ENCODE measurements at places on chromosomes 16 and 17.

- DNase-seq: no peak
Measured at GRCh38 chr16:4687946-4688673, 5.3 kb upstream of the NUDT16L1 start.

DNA sequence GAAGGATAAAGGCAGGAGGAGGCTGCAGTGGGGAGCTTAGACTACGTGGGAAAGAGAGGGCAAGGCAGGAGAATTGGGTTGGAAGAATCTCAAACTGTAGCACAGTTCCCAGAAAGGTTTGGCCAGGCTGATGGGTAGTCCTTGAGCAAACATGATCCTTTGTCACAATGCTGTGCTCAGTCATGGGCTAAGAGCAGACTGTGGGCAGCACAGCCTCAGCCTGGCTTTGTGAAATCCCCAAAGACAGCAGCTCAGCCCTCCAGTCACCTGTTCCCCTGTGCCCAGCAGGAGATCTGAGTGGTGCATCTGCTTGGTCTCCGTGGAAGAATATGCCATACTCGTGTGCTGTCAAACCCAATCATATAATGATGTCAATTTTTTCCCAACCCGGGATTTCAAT lies 10.6 kb upstream of the ENGASE start:
- DNase-seq: no peak

DNA sequence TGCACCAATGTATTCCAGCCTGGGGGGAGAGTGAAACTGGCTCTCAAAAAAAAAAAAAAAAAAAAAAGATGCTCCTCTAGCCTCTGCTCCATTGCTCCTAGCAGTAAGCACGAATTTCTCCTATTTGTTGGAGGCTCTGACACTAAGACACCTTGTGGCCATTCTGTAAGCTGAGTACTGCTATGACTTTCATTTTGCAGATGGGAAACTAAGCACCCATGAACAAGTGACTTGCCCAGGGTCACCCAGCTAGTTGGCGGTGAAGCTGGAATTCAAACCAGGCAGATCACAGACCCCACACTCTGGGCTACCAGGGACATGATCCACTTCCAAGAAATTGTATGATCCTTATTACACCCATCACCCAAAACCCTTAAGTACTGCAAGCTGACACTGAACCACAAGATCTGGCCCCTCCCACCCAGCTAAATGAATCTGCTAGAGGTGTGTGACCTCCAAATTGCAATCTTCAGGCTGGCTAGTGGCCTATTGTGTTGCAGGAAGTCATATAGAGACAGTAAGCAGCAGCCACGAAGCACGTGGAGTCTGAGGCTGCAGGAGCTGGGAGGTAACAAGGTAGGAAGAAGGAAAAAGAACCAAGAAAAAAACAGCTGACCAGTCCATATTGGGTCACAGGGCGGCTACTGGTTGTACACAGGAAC lies 209.4 kb downstream of the XYLT1 start:
- no peak for DNase-seq

- DNase-seq: no peak
Measured at GRCh38 chr17:68614718-68615117, 13.6 kb upstream of the FAM20A start.

DNA sequence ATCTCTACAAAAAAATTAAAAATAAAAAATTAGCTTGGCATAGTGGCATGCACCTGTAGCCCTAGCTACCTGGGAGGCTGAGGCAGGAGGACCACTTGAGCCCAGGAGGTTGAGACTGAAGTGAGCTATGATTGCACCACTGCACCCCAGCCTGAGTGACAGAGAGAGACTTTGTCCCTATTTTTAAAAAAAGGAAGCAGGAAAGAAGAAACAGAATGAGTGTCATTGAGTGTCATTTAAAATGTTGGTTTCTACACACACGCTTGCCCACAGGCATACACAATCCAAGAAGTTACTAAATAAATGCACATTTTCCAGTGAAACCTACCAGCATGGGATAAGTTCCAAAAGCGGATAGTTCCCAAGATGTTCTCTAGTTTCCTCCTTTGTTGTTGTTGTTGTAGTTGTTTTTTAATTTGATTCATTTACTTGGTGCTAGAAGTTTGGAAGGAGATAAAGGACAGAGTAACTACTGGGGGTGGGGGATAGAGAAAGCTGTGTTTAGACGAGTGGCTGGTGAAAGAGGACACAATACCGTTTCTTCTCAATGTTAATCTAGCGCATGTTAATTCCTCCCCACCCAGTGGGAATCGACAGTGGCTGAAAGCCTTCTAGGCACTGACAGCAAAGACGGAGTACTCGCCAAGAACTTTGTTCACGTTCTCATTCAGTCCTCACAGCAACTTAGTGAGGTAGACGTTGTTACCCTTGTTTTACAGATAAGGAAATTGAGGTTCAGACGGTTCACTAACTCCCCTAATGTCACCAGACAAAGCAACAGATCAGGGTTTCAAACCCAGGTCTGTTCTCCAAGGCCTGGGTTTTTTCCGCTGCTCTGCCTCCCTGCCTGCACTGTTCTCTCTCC lies 17.3 kb downstream of the MRPS23 start:
- no peak for DNase-seq

GRCh38 chr16:85178006-85178591 lies 65.8 kb upstream of the CIBAR2 start:
- no peak for DNase-seq

GRCh38 chr16:52113533-52114183 lies 433.3 kb downstream of the TOX3 start:
- DNase-seq: no peak

GRCh38 chr17:8994319-8994718 lies 27.0 kb upstream of the NTN1 start:
- peak; percentile 43 for DNase-seq

GRCh38 chr16:68707340-68708152 lies 29.5 kb upstream of the CDH1 start:
- DNase-seq: no peak

DNA sequence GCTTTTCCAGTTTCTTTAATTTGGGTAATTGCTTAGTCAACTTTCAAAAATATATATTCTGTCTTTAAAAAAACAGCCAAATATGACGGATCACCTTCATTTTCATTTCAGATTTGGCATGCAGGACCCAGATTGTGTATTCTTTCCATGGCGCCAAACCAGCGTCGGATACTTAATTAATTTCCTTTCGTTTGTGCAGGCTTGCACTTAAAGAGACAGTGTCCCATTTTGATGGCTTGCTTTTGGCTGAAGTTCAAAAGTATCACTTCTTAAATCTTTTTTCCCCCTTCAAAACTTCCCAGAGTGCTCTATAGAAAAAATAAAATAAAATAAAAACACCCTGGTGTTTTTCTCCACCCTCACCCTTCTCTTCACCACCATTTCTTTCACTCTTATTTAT lies 394.5 kb upstream of the SOX9 start:
- no peak for DNase-seq

DNA sequence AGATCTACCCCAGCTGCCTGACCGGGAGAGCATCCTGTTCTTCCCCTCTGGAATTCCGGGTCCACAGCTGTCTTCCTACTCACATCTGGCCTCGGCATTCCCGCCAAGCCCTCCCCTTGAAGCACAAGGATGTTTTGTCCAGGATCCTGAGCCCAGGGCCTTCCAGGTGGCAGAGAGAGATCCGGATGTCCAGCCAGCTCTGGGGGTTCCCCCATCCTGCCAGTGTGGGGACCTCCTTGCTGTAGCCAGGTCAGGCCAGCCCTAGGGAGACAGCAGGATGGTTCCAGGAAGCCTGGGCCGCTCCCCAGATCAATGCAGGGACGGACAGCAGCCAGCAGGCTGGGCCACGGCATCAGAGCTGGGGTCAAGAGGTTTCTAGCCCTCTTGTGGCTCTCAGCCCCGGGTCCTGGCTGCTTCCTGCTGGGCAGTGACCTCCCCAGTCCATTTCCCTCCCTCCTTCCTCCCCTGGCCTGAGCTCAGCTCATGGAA lies 55.3 kb downstream of the SOCS3 start:
- DNase-seq: no peak

DNA sequence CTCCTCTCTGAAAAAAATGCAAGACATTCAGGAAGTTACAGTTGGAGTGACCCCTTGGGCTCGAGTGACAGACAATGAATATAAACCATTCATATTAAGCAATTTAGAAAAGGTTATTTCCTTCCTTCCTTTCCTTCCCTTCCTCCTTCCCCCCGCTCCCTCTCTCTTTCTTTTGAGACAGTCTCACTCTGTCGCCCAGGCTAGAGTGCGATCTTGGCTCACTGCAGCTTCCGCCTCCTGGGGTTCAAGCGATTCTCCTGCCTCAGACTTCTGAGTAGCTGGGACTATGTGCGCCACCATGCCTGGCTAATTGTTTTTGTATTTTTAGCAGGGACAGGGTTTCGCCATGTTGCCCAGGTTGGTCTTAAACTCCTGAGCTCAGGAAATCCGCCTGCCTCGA lies 13.2 kb downstream of the PSMD12 start:
- no peak for DNase-seq

DNA sequence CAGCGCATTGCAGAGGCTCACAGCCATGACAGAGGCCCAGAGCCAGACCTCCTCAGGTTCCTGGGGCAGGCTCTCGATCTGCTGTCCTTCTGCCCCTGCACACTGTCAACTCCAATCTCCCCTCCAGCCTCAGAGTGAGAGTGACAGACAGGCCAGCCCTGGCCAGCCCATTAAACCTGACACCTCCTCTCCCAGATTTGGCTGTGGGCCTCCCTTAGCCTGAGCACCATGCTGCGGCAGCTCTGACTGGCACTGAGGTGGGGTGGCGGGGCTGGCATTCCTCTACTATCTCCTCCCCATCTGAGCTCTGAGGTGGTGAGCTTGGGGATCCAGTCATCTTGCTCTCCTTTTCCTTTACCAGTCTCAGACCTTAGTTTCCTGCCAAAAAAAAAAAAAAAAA lies 15.5 kb upstream of the C1QL1 start:
- no peak for DNase-seq

- no peak for DNase-seq
Measured at GRCh38 chr16:77946823-77947222, 75.5 kb upstream of the CLEC3A start.

DNA sequence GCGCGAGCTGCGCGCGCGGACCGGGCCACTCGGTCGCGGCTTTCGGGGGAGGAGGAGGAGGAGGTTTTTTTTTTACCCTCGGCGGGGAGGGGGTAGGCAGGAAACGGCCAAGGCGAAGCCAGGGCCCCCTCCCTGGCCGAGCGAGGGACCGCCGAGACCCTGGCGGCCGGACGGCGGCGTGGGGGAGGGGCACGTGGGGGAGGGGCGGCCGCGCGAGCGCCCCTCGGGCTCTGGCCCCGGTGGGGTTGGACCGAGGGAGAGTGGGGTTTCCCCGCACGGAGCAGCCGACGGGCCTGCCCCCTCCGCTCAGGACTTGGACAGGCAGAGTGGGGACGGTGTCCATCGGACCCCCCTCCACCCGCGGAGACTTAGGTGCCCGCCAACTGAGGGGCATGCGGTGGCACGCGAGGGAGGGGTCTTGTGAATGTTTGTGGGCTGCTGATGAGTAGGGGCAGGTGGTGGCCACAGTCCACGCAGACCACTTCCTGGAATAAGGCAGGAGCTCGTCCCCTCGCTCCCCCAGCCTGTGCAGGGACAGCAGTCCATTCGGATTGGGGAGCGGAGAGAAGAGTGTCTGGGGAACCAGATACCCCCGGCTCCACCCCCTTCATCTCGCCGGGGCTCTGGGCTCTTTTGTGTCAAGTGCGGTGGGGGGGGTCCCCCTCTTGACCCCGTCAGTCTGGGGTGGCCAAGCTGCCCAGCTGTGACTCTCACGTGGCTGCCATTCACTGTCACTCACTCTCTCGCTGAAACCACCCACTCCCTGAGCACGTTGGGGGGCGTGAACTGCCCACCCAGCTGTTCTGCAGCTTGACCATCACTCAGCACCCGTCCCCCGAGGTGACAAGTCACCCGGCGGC lies 3.0 kb upstream of the CHD3 start:
- DNase-seq: no peak

GRCh38 chr16:81449899-81450608 lies 5.4 kb downstream of the CMIP start:
- DNase-seq: no peak

DNA sequence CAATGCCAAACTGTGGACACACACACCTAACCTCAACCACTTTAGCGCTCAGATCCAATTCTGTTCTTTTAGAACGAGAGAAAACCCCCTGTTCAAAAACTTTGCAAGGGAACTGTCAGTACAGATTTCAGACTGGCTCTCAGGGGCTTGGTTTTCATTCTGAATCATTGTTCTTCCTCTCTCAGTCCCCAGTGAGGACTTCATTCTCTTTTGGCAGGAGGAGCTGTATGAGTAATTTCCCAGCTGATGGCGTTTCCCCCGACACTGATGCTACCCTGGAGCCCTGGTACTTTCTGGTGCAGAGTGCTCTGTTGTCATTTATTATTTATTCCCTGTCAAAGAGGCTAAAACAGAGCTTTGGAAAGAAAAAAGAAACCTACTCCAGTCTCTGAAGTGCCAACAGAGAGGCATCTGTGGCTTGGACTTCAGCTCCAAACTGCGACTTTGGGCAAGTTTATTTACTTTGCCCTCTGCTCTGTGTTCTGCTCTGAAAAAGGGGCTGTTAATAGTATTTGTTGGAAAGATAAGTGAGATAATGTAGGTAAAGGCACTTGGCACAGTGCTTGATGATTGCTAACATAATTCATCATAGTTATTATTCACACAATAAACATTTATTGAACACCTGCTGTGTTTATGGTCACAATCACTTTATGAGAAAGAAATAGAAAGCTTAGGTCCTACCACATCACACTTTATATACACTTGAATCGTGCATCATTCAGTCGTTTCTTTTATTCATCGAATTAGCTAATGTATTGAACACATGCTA lies 28.3 kb downstream of the ETV4 start:
- DNase-seq: no peak

GRCh38 chr16:54094641-54095040 lies 191.9 kb downstream of the IRX3 start:
- no peak for DNase-seq

- no peak for DNase-seq
Measured at GRCh38 chr17:80876950-80877728, 114.5 kb upstream of the CHMP6 start.

DNA sequence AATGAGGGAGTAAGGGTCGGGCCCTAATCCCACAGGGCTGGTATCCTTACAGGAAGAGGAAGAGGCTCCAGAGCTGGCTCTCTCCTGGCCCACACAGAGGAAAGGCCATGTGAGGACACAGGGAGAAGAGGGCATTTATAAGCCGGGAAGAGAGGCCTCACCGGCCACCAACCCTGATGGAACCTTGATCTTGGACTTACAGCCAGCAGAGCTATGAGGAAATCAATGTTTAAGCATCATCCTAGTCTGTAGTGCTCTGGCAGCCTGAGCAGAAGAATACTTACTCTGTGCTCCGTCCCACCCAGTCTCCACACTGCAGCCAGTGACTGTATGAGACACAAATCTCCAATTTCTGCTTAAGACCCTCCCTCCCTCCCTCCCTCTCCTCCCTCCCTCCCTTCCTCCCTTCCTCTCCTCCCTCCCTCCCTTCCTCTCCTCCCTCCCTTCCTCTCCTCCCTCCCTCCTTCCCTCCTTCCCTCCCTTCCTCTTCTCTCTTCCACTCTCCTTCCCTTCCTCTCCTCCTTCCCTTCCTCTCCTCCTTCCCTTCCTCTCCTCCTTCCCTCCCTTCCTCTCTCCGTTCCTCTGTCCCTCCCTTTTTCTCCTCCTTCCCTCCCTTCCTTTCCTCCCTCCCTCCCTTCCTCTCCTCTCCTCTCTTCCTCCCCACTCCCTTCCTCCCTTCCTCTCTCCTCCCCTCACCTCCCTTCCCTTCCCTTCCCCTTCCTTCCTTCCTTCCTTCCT lies 8.9 kb upstream of the TMEM220 start:
- DNase-seq: no peak

Data from stimulated activated naive CD4-positive, alpha-beta T cell (primary cell).